ENCODE measurements at places on chromosomes 6 and 20.

- DNase-seq: no peak
Observed at GRCh38 chr6:129263176-129263575, 380.2 kb downstream of the LAMA2 start.

DNA sequence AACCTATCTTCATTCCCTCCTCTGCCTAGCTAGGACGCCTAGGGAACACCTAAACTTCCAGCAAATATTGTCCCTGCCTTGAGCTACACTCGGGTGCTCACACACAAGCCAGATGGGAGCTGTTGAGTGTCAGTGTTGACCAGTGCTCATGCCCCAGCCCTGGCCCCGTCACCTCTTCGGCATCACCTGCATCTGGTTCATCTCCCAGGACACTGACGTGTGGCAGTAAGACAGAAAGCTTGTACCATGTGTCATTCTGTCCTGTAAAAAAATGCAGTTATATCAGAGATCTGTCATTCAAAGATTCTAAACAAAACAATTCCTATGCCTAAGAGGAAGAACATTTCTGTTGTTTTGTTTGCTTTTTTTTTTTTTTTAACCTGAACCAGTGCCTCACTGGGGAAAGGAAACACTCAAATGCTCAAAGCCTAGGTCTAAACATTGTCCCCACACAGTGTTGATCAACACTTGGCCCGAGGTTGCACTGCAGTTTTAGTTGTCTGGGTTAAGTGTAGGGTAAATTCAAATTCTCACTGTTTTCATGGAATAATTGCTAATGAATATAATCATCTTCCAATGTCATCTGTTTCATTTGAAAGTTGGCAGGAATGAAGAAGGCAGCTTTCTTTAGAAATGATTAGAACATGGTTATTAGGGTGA lies 102.7 kb upstream of the SASH1 start:
- DNase-seq: no peak

DNA sequence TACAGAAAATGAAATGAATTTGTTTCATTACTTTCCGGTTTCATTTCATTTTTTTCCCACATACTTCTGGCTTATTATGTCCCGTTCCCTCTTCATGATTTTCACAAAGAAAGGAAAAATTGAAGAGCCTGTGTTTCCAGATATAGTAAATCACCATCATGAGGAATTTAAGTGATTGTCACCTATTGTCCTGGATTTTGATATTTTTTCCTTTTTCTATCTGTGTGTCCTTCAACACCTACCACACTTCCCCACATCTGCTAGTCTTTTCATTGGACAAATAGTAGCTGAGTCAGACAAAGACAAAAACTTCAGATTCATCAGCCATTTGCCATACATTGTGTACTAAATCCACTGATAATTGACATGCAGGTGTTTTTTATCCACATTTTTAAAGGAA lies 258.2 kb upstream of the HSF2 start:
- no peak for DNase-seq

DNA sequence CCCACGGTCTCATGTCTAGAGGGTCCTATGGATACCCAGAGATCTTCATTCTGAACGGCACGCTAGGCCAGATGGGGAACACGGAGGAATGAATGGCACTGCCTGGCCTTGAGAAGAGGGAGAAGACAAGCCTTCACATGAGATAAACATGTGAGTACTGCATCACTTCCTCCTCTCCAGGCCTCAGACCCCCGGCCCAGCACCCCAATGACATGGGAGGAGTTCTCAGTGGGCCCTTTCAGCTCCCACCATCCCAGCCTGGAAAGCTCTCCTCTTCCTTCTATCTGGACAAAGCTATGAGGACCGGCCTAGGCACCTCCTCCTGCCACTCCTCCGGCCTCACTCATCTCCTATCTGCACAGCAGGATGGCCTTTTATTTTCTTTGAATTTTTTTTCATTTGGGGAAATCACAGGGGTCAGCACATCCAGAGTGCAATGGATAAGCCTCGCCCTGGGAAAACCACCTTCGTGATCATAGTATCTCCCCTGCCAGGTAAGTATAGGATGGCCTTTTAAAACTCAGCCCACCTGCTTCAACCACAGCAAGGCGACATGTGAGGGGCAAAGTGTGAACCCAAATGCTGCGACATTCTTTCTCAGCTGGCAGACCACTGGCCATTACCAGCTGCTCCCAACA lies 39.2 kb upstream of the CDKN1A start:
- no peak for DNase-seq

- DNase-seq: no peak
Observed at GRCh38 chr6:12381587-12381986, 91.4 kb downstream of the EDN1 start.

GRCh38 chr6:165880686-165881085 lies 217.6 kb upstream of the PDE10A start:
- DNase-seq: no peak

DNA sequence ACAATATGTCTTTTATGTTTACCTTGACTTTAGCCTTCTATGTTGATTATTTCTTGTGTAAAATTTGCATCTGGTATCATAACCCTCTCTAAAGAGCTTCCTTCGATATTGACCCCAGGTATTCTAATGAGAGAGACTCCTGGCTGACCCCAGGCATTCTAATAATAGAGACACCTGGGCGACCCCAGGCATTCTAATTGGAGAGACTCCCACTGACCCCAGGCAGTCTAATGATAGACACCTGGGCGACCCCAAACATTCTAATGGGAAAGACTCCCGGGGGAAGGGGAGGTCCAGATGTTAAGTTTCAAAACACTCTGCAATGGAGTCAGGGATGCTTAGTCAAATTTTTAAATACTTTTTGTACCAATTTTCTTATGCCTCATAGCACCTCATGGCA lies 726.4 kb downstream of the COL12A1 start:
- no peak for DNase-seq

DNA sequence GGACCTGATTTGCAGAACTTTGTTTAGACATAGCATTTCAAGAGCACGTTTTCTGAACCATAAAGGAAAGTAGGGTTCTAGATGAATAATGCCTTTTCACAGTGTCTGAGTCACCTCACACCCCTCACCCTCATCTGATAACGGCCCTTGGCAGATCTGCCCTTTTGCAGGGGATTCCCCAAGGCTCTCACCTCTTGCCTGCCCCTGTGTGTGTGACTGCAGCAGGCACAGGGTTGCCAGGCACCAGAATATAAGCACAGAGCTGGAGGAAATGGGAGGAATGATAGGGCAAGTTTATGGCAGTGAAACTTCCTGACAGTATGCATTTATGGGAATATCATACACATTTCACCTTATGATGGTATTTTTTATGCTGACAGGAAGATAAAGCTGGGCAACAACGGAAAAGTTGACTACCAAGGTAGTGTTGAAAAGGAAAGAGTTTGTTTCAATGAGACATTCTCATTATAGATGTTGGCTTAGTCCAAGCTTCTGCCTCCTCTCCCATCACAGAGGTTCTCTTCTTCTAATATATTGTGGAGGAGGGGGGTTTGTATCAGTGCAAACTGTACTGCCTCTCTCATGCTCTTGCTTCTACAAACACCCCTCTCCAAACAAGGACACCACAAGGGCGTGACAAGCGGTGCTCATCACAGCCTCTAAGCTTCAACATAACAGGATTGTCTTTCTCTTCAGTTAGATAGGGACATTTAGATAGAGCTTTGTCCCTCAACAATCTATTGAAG lies 101.5 kb upstream of the BACH2 start:
- DNase-seq: peak; percentile 60
